ENCODE measurements at places on chromosomes 16 and 17. TPM values are rescaled to one million over a fixed set of nuclear protein-coding genes. Genes with fewer than 3 reads are reported as not detected.
A peak's percentile ranks its signal among the peaks of the same experiment; 100 is the strongest.

DNA sequence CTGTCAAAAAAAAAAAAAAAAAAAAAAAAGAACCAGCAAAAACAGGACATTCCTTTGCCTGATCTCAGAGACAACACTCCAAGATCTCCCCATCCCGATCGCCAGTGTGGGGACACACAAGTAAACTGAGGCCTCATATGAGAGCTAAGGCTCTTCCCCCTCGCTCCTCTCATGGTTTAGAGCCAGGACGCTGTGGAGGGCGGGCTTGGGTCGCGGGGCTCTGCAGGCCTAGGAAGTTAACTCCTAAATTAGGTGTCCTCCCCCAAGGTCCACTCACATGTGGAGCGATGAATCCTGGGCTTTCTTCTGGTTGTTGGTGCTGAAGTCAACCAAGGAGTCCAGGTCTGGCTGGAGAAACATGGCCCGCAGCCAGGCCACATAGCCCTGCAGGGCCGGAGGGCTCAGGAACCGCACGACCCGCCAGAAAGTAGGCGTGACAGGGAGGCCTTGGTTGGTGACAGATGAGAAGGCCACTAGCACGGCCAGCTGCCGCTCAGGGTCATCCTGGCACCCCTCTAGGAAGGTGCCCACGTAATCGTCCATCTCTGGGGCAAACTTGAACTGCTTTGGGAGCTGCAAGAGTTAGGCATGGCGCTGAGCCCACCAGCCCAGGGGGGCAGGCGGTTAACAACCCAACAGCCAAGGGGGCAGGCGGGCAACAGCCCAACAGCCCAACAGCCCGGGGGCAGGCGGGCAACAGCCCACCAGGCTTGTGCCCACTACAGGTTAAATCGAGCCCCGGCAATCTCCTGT lies 5.2 kb downstream of the MYBBP1A start:
- no peak for DNase-seq

- DNase-seq: no peak
Observed at GRCh38 chr17:50547736-50548083, 736 bp downstream of the SPATA20 start.

GRCh38 chr17:80427366-80428282 lies 12.7 kb downstream of the ENDOV start:
- DNase-seq: peak; percentile 19

DNA sequence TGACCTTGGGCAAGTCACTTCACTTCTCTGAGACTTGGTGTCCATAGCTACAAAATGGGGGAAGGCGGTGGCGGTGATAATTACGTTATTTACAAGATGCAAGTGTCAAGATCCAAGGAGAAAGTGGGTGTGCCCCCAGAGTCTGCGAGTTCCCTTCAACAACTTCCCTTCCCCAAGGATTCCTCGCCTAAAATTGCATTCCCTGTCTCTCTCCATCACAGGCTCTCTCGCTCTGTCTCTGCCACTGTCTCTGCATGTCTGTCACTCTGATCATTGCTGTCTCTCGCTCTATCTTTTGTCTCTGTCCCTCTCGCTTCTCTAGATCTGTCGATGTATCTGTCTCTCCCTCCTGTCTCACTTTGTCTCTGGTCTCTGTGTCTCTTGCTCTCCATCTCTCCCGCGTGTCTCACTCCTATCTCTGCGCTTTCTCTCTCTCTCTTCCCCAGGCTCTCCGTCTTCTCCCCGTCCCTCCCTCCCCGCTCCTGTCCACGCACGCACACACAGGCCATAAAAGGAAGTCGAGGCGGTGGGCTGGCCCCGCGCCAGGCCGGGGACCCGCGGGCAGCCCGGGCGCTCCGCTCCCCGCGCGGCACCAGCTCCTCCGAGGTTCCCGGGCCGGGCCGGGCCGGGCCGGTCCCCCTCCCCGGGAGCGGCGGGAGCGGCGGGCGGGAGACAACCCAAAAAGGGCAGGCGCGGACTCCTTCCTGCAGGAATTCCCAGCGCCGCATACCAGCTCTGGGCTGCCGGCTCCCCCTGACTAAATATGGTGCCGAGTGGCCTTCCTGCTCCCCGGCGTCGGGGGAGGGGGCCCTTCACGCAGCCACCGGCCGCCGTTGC lies 1.1 kb upstream of the MYH11 start:
- peak; percentile 50 for DNase-seq

GRCh38 chr17:34368196-34368945 lies 5.3 kb upstream of the CCL1 start:
- DNase-seq: no peak

GRCh38 chr17:21297026-21297520 lies 12.6 kb downstream of the MAP2K3 start:
- DNase-seq: no peak

Gene GNAO1
- 65.3 TPM for total RNA-seq

Gene NLRC5
- total RNA-seq: 31.5 TPM

- peak; percentile 74 for DNase-seq
Observed at GRCh38 chr17:62819511-62820221, 11.6 kb upstream of the MARCHF10 start.

Gene CCL8
- total RNA-seq: 0.35 TPM
